ENCODE measurements at places on chromosomes 2 and 18.

- no peak for DNase-seq
Observed at GRCh38 chr2:204503869-204504268, 41.4 kb upstream of the PARD3B start.

- no peak for DNase-seq
Observed at GRCh38 chr2:204251998-204252376, 293.3 kb upstream of the PARD3B start.

- peak; percentile 70 for DNase-seq
Observed at GRCh38 chr2:45778720-45779171, 127.3 kb downstream of the PRKCE start.

- DNase-seq = no peak
Observed at GRCh38 chr2:39731546-39731945, 47.5 kb downstream of the THUMPD2 start.

DNA sequence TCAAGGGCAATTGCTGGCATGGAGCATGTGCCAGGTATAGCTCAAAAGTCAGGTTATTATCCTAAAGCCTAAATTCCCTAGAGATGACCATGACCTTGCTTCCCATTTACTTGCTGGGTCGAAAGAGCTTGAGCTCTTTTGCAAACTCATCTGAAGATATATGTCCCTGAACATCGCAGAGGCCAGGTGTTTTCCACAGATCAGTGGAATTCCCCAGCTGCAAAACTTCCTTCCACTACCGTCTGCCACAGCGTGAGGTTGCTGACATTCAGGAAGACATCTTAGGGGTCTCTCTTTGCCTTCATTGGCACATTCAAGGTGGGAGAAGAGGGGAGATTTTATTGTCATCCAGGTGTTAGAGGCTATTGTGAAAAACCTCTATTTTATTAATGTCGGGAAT lies 171.0 kb downstream of the MIB1 start:
- no peak for DNase-seq

DNA sequence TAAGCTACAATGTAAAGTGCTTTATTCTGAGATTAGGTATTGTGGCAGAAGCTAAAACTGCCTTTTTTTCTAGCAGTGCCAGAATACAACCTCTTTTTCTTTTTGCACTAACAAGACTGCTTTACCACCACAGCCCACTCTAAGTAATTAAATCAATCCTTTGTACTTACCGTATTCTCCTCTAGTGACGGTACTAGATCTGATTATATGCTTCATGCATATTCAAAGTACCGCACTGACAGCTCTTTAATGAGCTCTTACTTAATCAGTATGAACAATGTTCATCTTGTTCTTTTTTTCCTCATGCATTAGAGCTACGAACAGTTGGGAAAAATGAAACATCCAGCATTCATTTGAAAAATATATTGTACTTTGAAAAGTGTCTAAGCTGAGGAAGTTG lies 16.1 kb upstream of the OTX1 start:
- DNase-seq = no peak

- DNase-seq = no peak
Observed at GRCh38 chr2:213148572-213149261, 2.7 kb downstream of the IKZF2 start.

Data from CD4-positive, alpha-beta memory T cell (primary cell).